ENCODE measurements at places on chromosomes 16 and 17.
A peak's percentile ranks its signal among the peaks of the same experiment; 100 is the strongest.

DNA sequence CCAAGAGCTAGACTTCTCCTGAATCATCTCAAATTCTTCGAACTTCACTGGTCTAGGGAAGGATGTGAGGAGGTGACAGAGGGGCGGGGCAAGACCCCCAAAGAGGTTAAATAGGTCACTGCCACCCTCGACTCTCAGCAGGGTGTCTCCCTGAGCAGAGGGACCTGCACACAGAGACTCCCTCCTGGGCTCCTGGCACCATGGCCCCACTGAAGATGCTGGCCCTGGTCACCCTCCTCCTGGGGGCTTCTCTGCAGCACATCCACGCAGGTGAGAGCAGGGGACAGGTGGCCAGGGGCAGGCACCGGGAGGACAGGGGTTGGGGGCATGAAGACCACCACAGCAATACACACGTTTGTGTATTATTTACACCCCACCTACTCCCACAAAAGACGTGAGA lies 9.2 kb downstream of the CCL17 start:
- no peak for DNase-seq

DNA sequence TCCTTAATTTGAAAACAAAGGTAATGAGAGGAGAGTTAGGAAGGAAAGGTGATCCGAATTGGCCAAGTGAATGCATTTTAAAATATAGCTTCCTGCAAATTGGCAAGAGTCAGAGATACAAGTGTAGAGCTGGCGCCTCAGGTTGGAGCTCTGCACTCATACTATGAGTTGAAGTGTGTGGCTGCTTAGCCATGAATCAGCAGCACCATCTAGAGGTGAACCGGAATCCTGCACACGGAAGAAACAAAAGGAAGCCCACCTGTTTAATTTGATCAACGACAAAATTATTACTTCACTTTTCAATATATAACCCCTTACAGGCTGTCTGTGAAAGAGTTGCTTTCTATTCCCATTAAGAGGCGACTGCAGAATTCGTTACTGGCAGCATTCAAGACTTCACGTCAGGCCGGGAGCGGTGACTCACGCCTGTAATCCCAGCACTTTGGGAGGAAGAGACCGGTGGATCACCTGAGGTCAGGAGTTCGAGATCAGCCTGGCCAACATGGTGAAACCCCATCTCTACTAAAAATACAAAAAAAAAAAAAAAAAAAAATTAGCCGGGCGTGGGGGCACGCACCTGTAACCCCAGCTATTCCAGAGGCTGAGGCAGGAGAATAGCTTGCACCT lies 1253.7 kb upstream of the CDH8 start:
- peak; percentile 72 for DNase-seq

GRCh38 chr16:15435216-15435864 lies 952 bp downstream of the BMERB1 start:
- DNase-seq = no peak

GRCh38 chr17:34542700-34543336 lies 36.6 kb upstream of the TMEM132E start:
- DNase-seq = peak; percentile 53

- no peak for DNase-seq
These were observed 1.3 kb upstream of the MTSS2 start for GRCh38 chr16:70687102-70687511.

Measured in NAMALWA (cell line).